ENCODE measurements at places on chromosomes 2 and 18.

DNA sequence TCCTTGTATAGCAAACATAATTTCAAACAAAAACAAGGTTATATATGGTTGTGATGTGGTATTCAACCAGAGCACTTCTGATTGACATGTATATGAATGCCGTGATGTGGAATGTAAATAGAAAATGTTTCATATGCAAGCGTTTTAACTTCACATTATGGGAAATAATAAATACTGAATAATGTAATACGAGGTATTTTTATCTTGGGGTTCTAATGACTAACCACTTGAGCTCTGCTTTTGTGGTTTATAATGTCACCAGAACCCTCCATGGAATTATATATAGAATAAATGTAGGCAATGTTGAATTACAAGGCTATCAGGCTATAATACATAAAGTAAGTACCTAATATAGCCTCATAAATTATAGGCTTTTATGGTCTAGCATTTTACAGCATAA, 72.4 kb downstream of the ZNF521 start:
- DNase-seq = no peak

GRCh38 chr18:41992703-41993102, 37.7 kb downstream of the PIK3C3 start:
- DNase-seq = no peak

DNA sequence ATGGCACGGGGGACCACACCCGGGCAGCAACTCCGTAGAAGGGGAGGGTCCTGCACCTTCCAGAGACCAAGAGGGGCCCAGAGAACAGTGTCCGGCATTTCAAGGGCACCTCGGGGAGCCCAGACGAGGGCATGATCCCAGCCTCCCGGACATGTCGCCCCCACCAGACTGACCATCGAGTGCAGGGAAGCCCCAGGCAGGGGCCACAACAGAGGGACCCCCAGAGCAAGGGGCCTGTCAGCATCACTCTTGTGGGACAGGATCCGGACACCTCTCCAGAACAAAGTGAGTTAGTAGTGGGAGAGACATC, 50.4 kb upstream of the CTDP1 start:
- DNase-seq = no peak

DNA sequence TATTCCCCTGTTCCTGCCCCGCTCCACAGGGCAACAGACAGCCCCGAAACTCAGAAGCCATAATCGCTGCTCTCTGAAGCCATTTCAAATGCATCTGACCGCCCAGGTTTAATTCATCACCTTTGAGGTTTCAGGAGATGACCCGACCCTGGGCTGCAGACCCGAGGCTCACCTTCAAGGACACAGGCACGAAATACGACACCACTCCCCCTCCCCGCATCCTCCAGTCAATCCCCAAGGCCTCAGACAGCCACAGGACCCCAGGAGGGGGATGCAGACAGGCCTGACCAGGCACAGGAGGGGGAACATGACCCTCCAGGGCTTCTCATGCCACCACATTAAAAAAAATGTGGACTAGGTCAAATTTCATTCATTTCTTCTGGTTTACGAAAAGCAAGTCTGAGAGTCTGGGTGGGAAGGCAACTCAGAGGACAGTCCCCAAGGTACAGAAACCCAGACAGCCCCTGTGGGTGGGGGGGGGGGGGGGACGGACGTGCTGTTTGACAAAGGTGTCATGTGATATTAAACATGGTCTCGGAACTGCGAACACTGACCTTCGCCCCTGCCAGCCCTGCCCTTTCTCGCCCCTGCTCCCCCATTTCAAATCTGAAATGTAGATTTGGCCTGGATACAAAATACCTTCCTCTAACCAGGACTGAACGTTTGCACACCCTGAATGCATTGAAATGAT, 142.9 kb downstream of the BCL11A start:
- no peak for DNase-seq

GRCh38 chr2:132268977-132269523, 107.3 kb upstream of the ANKRD30BL start:
- DNase-seq = no peak

DNA sequence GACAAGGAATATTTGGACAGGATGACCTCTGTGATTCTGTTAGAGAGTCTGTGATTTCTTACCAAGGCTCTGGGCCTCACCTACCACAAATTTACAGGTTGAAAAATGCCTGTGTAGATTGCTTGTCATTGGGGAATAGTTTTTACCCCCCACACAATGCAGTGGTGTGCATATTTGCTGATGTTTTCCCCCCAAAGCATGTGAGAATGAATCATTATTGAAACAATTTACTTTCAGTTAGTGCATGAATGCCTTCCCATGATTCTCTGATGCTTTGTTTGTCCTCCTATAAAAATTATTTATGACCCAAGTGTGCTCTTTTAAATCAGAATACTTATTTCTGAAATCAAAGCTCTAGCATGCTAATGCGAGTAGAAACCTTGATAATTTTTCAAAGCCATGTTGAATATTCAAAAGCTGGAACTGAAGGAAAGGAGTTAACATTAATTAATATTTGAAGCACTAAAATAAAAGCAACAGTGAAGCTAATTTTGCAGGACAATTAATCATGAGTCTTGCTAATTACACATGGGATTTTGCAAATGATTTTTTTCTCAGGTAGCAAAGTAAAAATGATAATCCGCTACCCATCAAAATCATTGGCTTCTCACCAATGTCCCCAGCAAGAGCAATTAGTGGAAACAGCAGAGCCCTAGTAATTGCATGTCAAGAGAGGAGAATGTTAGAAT, 361.2 kb upstream of the HNRNPA3 start:
- DNase-seq = no peak

- no peak for DNase-seq
These were observed 159.2 kb downstream of the DDX1 start for GRCh38 chr2:15750822-15751329.

DNA sequence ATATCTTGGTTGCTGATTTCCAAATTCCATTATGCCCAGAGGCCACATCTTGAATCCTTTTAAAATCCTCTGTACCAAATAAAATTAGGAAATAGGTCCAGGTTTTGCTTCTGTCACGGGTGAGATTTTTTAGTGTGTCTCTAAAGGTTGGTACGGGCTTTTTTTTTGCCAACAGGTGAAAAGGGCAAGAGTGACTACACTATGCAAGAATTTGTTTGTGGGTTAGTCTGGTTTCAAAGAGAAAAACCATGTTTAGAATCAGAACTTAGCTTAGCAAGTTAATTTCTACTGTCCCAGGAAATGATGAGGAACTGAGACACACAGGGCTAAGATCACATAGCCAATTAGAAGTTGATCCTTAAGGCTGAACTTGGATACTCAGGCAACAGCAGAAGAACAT, 41.7 kb downstream of the POLR1A start:
- no peak for DNase-seq

DNA sequence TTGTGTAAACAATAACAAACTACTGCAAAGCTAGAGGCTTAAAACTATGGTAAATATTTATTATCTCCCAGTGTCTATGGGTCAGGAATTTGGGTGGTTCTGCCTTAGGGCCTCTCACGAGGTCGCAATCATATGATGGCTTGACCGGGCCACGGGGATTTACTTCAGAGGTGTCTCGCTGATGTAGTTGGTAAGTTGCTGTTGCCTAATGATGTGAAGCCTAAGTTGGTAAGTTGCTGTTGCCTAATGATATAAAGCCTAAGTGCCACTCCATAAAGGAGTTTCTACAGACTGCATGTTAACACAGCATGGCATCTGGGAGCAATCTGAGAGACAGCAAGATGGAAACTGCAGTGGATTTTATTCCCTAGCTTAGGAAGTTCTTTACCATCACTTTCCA, 35.8 kb downstream of the FMNL2 start:
- no peak for DNase-seq

DNA sequence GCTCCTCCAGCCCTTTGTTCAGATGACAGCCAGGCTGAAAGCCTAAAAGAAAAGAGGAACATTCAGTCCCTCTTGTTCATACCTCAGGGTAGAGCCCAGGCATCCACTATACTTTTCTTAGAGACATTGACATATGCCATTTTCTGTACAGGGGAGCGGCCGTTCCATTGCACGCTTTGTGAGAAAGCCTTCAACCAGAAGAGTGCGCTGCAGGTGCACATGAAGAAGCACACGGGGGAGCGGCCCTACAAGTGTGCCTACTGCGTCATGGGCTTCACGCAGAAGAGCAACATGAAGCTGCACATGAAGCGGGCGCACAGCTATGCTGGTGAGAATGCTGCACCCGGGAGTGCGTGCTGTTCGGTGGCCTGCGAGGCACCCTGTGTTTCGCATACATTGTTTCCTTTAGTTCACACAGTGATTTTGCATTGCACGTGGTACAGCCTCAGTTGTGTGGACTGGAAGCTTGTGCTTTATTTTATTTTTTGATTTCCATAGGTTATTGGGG, 138.2 kb downstream of the ZNF236 start:
- DNase-seq = no peak

- no peak for DNase-seq
These were observed 83.7 kb upstream of the FSHR start for GRCh38 chr2:49237867-49238603.

GRCh38 chr2:20091305-20091991, 40.0 kb upstream of the LAPTM4A start:
- no peak for DNase-seq

DNA sequence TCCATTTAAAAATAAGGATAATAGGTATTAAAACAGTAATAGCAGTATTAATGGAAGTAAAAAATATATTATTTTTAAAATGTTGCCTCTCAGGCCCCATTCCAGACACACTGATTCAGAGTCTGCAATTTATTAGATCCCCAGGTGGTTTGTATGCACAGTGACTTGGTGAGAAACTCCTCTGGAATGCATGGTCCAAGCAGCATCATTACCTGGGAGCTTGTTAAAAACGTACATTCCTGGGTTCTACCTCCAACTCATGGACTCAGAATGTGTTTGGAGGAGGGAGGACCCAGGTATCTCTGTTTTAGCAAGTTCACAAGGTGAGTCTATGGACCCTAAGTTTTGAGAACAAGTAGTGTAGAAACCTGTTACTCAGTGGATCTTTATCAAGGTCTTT, 95.6 kb downstream of the ITGA4 start:
- no peak for DNase-seq

DNA sequence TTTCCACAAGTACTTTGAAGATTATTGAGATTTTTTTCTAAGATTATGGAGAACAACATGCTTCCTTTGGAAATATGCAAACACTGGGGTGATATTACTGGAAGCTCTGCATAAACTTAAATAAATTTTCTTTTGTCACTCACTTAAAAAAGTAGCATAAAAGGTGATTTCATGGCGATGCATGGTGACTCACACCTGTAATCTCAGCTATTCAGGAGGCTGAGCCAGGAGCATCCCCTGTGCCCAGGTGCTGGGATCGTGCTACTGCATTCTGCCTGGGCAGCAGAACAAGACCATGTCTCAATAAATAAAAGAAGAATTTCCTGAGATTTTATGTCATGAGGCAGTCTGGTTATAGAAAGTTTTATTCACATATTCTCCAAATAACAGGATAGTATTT, 679.1 kb upstream of the CDH2 start:
- no peak for DNase-seq

DNA sequence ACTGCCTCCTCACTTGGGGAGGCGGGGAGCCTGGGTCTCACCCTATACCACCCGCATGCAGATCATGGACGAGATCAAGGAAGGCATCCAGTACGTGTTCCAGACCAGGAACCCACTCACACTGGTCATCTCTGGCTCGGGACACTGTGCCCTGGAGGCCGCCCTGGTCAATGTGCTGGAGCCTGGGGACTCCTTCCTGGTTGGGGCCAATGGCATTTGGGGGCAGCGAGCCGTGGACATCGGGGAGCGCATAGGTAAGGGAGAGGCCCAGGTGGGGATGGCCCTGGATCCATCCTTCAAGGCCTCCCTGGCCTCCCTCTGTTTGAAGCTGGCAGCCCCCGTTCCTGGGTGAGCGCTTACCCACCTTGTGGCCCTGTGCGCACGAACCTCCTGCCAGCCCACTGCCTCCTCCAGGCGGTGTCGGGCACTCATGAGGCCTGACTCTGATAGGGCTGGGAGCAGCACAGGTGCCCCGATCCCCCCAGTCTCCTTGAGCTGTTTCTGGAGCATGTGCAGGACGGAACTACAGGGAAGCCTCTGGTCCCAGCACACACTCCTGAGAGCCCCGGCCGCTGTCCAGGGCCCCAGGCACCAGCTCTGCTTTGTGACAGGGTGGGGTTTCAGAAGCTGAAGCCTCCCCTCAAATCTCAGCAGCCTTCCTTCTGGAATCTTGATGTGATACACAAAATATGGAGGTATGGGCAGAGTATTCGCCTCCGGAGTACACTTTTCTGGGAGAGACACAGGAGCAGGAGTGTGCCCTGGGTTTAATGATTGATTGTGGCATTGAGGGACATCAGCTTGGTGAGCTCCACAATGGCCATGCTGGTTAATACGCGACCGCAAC, 708 bp downstream of the AGXT start:
- no peak for DNase-seq

- no peak for DNase-seq
These were observed 12.5 kb upstream of the HAAO start for GRCh38 chr2:42804891-42805290.

- peak; percentile 57 for DNase-seq
These were observed 62.1 kb upstream of the ACKR3 start for GRCh38 chr2:236507393-236508085.

DNA sequence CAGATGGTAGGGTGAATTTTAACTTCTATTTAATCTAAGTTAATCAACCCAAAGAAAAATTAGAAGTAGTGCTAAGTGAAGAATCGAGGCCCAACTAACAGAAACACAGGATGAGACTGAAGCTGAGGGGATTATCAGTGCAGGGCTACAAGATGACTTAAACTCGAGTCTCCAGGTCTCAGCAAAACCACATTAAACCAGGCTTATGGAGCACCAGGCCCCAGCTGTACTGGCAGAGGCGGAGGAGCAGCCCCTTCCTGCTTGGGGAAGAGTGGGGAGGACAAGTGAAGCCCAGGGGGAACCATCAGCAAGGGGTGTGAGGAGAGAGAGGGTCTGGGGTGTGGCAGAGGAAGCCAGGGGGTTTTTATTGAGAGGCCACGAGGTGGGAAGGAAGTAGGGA, 135.9 kb upstream of the EPAS1 start:
- no peak for DNase-seq

DNA sequence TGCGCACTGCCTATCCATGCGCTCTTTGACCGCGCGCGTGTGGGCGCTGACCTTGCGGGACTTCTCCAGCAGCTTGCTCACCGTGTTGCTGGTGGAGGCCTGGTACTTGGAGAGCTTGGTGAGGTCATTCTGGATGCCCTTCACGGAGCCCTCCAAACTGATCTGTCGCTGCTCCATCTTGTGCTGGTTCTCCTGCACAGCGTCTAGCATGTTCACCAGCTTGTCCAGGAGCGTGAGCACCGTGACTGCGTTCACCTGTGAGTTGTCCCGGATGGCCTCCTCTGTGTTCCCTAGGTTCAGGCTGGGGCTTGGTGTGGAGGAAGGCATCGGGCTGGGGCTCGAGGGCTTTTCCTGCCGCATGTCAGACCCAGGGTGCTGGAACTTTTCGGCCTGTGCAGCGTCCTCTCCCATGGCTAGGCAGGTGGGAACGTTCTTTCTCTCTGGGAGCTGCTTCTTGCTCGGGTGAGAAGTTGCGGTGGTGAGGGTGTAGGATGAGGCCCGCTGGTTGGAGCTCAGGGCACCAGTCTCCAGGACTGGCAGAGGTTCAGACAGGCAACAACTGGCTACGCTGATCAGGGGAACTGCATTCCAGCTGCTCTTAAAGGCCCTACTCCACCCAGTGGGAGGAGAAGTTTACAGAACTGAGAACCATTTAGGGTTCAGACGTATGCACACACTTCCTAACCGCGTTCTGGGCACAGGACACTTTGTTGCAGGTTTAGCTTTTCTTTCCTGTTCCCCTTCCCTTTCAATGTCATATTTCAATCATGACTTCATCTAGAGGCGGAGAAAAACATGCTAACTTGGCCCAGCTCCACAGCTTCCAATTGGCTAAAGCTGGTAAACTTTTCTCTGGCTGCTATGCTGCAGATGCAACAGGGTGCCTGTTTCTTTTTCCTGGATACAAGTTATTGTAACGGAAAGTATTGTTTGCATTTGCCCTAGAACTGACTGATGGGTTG, at the start of gene CAVIN2:
TSS of gene CAVIN2 (minus strand) at position 574 of the 962 bp plus-strand sequence. CDS start at position 411, 163 bp downstream.
- DNase-seq = no peak
